ENCODE measurements at places on chromosomes 3 and 15.

GRCh38 chr3:52779011-52779836, 1.8 kb downstream of the ITIH1 start:
- no peak for DNase-seq

GRCh38 chr3:134525293-134525692, 39.4 kb downstream of the CEP63 start:
- no peak for DNase-seq

DNA sequence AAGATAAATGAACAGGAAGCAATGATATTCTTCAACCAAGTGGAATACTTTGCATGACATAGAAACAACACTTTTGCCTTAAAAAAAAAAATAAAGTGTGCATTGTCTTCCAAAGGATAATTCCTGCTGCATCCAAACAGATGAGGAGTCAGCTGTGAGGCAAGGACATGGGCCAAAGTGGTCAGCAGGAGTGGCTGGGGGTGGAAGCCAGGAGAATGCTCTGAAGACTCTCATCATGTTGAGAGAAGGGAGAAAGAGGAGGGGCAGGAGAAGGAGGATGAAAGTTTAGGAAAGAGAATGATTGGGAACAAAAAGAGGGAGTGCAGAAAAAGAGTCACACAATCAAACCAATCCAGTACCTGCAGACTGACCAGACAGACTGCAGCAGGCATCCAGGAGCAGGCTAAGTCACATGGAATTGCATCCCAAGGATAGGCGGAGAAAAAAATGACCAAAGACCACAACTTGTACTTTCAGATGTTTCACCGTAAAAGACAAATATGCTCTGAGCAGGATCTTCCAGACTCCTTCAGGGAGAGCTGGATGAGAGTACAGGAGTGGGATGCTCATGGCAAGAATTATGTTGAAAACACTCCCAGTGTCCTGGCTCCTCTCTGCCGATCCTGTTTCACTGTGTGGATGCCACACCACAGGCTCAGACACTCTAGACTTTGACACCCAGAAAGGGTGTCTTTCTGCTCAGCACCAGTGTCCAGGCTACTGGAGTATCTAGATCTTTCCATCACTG, 11.9 kb downstream of the ABI3BP start:
- no peak for DNase-seq

DNA sequence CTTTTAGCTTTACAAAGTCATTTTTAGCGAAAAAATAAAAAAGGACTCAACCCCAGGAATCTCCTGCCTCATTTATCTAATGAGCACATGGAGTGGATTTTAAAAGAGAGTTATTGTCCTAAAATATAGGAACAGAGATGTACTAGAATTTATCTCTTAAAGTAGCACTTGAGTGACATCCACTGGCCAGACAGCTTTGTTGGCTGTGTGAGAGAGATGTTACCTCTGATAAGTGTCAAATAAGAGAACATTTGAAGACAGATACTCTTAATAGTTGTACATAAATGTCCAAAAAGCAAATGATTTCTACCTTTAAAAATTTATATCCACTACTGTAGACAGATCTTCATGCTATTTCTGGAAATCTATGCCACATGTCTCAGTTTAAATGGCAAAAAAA, 12.3 kb upstream of the MFSD1 start:
- peak; percentile 24 for DNase-seq

GRCh38 chr3:127768346-127769008, 53.8 kb downstream of the MGLL start:
- peak; percentile 89 for DNase-seq

DNA sequence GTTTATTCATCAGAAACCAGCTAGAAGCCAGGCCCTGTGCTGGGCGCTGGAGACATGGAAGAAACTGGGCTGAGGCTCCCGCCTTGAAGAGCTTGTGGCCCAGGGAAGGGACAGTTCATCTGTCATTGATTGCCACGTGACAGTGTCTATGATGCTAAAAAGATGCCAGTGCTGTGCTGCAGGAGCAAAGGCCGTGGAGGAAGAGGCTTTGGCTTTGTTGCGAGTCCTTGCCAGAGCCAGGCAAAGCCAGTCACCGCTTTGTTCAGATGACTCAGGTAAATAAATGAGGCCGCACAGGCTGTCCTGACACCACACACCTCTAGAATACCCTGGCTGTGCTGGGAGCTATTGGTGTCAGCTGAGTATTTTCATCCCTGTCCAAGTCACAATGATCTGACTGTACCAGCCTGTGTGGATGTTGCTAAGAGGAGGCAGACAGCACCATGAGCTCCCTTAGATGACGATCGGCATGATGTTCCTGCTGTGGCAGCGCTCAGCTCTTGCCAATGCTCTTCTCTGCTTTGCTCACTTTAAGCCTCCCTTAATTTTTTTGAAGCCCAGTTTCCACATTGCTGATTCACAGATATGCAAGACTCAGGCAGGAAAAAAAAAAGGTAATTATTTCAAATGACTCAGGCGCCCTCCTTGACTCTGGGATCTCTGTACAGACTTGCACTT, 77.5 kb downstream of the CCNL1 start:
- peak; percentile 76 for DNase-seq

DNA sequence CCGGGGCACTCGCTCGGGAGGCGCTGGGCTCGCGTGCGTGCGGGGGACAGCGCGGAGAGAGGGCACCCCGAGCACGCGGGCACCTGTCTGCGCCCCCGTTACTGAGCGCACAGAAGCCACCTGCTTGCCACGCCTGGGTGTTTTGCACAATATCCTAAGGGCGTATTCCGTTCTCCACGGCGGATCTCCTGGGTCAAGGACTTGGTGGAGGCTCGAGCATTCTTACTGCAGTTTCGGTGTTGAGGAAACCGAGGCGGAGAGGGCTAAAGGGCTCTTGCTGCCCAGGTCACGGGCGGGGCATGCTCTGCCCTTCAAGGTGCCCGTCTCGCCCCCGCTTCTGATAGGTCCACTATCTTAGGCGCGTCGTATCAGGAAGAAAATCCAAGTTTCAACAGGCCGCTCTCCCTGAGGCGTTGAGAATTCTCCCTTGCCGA, 526 bp downstream of the GPD1L start:
- DNase-seq, result no peak

GRCh38 chr3:185082149-185082548, 70.7 kb downstream of the C3orf70 start:
- no peak for DNase-seq

DNA sequence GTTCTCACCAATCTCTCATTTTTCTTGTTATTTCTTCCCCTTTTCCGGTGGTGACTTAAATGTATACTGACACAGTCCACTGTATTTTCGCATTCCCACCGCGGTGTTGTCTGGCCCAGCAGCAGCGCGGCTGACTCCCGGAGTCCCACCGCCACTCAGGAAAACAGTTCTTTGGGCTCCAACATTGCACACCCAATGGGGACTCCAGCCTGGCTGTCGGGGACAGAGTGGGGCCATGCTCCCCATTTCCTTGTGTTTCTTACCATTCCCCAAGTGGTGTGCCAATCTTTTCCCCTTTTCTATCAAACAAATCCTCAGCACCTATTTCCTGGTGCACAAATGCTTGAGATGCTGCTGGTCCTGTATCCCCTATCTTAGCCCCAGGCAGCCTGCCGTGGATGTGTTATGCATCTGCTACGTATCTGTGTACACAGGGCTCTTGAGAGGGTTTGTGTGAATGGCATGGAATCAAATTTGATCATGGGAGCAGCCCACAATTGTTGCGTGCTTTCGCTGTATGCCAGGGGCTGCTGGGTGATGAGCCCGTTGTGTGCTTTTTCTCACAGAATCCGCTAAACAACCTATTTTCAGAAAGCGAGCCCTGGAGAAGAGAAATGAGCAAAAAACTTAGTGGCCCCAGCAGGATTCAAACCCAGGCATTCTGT, 219.1 kb upstream of the RGMA start:
- DNase-seq, result no peak

GRCh38 chr15:88881775-88882174, 13.6 kb downstream of the HAPLN3 start:
- no peak for DNase-seq

- no peak for DNase-seq
Observed at GRCh38 chr15:67765701-67766100, 59.6 kb upstream of the SKOR1 start.

- DNase-seq, result no peak
Observed at GRCh38 chr15:47360305-47360704, 357.0 kb upstream of the SEMA6D start.

- no peak for DNase-seq
Observed at GRCh38 chr3:50230794-50231125, 5.2 kb upstream of the GNAI2 start.

DNA sequence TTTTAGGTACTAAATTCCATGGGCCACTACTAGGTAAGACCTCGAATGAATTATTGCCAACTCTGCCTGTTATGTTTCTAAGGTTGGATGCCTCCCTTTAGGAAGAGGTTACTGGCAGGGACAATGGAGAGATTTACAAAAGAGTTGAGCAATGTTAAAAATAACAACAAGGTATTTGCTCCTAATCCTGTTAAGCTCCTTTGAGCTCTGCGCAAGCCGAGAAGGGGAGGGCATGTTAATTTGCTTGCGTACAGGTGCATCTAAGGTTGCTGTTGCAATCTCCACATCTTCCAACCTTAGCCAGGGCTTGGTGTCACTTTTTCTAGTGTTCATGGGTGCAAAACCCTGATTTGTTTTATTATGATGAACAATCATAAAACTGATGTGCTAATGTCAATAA, 161.5 kb upstream of the TPM1 start:
- no peak for DNase-seq

DNA sequence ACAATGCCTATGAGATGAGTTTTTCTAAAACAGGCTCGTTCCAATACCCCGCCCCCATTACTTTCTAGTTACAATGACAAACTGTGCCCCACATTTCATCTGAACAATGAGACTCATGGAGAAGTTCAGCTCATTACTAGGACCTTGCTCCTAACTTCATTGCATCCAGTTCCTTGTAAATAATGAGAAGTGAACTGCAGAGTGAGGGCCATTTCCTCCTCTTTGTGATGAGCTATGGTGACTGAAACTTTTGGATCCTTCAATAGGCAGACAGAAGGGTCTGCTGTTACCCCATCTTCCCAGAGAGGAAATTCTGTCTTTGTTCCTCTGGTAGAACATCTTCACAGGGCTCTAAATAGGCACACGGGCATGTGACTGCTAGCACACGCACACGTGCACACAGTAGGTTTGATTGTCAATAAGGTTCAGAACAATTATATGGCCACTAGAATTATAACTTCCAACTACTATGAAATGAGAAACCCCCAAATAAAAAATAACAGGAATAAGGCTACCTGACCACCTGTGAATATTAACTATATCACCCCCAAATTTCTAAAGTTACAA, 51.8 kb downstream of the SERP1 start:
- no peak for DNase-seq

DNA sequence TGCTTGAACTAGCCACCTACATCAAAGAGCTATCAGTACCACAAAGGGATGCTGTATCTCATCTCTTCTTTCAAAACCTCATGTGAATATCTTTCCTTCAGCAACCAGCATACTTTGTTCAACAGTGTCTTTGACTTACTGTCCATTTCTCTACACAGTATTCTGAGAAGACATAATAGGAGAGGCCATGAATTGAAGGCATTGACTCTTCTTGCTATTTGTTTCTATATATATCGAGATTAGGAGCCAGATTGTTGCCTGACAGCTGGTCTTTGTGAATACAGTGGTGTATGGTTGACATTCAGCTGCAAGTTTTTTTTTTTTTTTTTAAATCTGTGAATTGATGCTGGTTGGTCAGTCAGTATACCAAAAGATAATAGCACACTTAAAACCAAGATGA, 12.1 kb upstream of the CSRNP1 start:
- DNase-seq, result no peak

GRCh38 chr3:114179575-114179974, 723 bp upstream of the DRD3 start:
- no peak for DNase-seq

- no peak for DNase-seq
Observed at GRCh38 chr3:143271136-143271535, 151.6 kb downstream of the CHST2 start.

- DNase-seq, result no peak
Observed at GRCh38 chr15:100688549-100689120, 86.2 kb downstream of the ASB7 start.

DNA sequence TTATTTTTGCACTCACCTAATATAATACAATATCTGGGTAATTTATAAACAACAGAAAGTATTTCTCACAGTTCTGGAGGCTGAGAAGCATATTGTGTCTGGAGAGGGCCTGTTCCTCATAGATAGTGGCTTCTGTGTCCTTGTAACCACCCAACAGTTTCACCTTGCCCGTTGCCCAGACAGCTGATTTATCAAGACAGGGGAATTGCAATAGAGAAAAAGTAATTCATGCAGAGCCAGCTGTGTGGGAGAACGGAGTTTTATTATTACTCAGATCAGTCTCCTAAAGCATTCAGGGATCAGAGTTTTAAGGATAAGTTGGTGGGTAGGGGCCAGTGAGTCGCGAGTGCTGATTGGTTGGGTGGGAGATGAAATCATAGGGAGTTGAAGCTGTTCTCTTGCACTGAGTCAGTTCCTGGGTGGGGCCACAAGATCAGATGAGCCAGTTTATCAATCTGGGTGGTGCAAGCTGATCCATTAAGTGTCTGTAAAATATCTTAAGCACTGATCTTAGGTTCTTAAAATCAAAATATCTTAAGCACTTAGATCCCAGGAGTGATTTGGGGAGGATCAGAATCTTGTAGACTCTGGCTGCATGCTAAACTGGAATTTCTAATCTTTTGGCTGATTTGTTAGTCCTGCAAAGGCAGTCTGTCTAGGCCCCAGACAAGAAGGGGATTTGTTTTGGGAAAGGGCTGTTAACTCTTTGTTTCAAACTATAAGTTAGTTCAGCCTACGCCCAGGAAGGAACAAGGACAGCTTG, 33.9 kb upstream of the C15orf39 start:
- DNase-seq, result no peak

DNA sequence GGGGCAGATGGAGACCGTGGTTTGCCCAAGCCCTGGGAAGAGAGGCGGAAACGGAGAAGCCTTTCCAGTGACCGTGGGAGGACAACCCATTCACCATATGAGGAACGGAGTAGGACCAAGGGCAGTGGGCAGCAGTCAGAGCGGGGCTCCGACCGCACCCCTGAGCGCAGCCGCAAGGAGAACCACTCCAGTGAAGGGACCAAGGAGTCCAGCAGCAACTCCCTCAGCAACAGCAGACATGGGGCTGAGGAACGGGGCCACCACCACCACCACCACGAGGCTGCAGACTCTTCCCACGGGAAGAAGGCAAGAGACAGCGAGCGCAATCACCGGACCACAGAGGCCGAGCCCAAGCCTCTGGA, 2.0 kb downstream of the RBM15B start:
- no peak for DNase-seq

DNA sequence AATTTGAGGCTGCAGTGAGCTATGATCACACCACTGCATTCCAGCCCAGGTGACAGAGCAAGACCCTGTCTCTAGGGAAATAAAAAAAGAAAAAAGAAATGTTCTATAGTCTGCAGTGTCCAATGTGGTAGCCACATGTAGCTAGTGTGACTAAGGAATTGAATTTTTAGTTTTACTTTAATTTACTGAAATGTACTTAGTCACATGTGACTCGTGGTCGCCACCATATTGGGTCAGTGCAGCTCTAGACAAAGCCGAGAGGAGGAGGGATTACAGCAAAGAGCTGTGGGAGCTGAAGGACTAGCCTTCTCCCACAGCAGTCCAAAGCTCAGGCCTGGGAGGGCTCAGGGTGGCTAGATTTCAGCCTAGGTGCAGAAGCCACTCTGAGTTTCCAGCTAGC, 65.9 kb upstream of the NTRK3 start:
- no peak for DNase-seq

- DNase-seq, result no peak
Observed at GRCh38 chr3:52140000-52140399, 14.2 kb downstream of the POC1A start.
